Activated T-helper 1 cell treated with anti-CD3 and anti-CD28 coated beads, Interleukin-2, amount 50 U/mL, for 16 hours (primary cell): ENCODE measurements at places on chromosomes 5 and 9.

- DNase-seq = no peak
Measured at GRCh38 chr5:113063927-113064326, 87.3 kb downstream of the DCP2 start.

GRCh38 chr5:113682497-113683136 is 169.1 kb downstream of the YTHDC2 start:
- no peak for DNase-seq

GRCh38 chr5:38867416-38867815 is 21.6 kb downstream of the OSMR start:
- no peak for DNase-seq

DNA sequence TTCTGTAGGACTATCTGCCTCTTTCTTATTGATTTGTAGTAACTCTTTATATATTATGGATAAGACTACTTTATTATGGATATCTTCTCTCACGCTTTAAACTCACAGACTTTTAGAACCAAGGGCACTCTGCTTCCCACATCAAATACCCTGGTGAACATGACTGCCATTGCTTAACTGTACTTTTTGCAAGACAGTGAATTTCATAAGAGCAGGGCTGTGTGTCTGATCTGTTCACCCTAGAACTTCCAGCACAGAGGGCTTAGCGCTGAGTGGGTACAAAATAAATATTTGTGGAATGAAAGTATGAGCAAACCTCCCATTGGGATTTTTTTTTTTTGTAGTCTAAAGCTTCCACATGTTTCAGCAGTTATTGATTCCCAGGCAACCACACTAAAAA is 84.8 kb downstream of the CFAP77 start:
- no peak for DNase-seq
